ENCODE measurements at places on chromosomes 6 and 20.

- DNase-seq, result no peak
Measured at GRCh38 chr20:19382386-19383340, 170.2 kb downstream of the SLC24A3 start.

DNA sequence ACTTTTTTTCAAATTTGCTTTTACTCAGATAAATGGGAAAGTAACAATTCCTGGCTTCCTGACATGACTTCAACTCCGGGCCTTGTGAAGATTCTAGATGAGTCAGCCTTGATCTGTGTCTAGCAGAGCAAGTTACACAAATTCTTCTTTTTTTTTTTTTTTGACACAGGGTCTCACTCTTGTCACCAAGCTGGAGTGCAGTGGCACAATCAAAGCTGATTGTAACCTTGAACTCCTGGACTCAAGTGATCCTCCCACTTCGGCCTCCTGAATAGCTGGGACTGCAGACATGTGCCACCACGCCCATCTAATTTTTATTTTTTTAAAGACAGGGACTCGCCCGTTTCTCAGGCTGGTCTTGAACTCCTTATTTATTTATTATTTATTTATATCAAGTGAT lies 7.3 kb upstream of the ARHGAP18 start:
- DNase-seq, result no peak

DNA sequence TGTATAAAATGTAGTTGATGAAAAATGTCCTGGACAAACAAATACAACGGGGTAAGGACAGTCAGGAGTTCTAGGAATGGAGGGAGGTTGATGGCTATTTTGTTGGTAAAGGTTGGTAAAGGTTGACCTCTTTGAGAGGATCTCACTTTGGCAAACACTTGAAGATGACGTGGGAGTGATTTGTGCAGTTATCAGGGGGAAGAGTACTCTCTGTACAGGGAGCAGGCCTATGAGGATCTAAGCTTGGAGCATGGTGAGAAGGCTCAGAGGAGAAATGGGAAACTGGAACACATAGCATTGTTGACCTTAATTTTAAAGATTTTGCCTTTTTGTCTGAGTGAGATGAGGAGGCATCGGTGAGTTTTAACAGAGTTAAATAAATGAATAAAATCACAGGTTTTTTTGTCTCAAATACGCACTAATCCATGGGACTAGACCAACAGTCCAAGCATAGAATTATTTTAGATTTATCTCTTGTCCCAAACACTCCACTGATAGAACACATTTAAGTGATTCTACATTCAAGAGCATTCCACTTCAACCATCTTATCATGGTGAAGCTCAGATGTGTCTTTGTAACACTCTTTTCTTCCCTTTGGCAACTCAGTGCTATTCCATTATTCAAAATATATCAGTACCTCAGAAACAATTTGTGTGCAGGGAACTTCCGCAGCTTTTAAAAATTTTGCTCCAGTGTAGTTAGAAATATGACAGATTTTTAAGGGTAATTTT lies 5.7 kb downstream of the LAMA2 start:
- no peak for DNase-seq

- no peak for DNase-seq
Measured at GRCh38 chr6:52557389-52558265, 19.2 kb downstream of the TRAM2 start.

DNA sequence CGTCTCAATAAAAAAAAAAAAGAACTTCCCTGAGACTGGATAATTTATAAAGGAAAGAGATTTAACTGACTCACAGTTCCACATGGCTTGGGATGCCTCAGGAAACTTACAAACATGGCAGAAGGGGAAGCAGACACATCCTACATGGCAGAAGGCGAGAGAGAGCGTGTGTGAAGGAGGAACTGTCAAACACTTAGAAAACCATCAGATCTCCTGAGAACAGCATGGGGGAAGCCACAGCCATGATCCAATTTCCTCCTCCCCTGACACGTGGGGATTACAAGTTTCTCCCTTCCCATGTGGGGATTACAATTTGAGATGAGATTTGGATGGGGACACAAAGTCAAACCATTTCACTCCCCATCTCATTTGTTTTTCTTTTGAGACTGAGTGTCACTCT lies 46.6 kb upstream of the TFAP2C start:
- no peak for DNase-seq

- DNase-seq, result no peak
Measured at GRCh38 chr6:3026791-3027626, 27.3 kb downstream of the NQO2 start.

DNA sequence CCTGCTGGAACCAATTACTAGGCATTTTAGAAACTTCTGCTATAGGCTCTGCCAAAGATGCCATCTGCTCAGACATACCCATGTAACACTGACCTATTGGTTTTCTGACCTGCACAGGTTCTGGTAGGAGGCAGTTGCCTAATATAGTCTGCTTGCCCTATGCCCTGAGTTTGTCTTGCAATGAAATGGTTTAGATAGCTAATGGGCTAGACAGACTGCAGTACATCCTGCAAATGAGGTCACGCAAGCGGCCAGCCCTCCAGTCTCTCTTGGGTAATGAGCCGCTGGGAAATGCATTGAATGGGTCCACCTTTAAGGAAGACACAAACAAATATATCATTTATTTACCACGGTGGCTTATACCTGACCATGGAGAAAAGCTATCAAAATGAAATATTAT lies 90.6 kb upstream of the B3GAT2 start:
- DNase-seq, result no peak

- no peak for DNase-seq
Measured at GRCh38 chr20:46705378-46705729, 4.1 kb upstream of the SLC2A10 start.

- no peak for DNase-seq
Measured at GRCh38 chr6:154164397-154164796, 125.4 kb downstream of the OPRM1 start.

GRCh38 chr6:134146268-134147033 lies 94.0 kb upstream of the SLC2A12 start:
- DNase-seq, result no peak

GRCh38 chr6:10721850-10722569 lies 860 bp upstream of the TMEM14C start:
- no peak for DNase-seq
